ENCODE measurements at places on chromosomes 7 and 10. TPM values are rescaled to one million over a fixed set of nuclear protein-coding genes. Genes with fewer than 3 reads are reported as not detected.

PLXDC2 gene
- 40.4 TPM for polyA plus RNA-seq

DNA sequence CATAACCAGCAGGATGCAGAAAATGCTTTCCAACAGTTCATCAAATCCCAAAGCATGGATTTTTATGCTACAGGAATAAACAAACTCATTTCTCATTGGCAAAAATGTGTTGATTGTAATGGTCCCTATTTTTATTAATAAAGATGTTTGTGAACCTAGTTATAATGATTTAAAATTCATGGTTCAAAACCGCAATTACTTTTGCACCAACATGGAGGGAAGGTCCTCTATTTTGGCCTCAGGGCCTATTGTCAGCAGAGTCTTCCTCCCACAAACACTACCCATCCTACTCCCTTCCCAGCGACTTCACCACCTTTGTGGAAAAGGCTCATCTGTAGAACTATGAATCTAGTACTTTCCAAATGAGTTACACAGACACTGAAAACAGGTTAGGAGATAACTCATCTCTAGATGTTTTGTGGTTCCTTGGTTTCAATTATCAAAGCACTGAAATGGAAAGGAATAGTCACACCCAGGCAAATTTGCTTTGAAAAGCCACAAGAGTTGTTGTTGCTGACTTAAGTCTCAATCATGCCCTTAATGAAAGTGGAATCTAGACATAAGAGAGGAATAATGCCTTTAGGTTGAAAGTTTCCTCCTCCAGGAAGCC lies 59.4 kb upstream of the FRMD4A start:
- no peak for DNase-seq

AS3MT gene
- polyA plus RNA-seq: 2.2 TPM

DNA sequence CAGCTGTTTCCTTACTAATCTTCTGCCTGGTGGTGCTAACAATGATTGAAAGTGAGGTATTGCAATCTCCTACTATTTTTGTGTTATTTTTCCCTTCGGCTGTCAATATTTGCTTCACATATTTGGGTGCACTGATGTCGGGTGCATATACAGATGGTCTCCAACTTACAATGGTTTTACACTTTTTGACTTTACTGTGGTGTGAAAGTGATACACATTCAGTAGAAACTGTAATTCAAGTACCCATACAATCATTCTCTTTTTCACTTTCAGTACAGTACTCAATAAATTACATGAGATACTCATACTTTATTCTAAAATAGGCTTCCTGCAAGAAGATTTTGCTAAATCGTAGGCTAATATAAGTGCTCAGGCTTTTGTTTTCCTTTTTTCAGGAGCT lies 73.2 kb downstream of the RNF216 start:
- no peak for DNase-seq

MARCHF5 gene
- polyA plus RNA-seq: 62.2 TPM

DNA sequence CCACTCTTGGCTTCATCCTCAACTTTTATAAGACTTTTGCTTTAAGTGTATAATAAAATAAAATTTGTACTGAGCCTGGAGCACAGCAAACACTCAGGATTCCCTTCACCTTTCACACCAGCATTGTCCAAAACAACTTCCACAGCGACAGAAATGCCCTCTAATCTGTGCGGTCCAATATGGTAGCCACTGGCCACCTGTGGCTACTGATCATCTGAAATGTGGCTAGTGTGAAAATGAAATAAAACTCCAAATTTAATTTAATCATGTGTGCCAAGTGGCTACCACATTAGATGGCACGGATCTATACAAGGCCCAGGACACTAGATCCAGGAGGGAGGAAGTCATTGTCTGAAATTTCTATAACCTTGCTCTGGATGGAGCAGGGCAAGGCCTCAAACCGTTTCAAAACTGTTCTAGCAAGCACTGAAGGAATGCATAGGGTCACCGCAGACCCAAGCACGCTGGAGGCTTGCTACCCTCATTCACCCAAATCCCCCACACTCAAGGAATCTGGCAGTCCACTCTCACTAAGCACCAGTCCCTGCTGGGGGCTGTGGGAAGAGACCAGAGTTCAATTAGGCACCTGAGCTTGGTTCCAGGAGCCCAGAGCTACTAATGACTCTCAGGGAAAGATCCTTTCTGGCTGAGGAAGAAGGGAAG lies 6.3 kb upstream of the MYO1G start:
- no peak for DNase-seq

DNA sequence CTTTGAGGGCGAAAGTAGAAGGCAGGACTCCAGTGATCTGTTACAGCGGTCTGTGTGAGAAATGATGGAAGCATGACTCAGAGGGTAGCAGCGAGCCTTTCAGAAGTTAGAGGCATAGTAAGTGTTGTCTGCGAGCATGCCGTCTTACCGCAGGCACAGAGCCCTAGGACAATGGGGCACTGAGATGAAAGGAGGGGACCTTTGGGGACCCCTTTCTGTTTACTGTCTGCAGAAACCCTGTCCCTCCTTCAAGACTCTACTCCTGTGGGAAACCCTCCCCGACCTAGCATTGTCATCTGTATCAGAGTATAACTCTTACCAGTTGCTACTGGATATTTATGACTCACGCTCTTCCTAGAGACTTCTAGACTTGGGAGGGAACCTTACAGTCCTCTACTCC lies 87.2 kb upstream of the AGK start:
- no peak for DNase-seq

DNA sequence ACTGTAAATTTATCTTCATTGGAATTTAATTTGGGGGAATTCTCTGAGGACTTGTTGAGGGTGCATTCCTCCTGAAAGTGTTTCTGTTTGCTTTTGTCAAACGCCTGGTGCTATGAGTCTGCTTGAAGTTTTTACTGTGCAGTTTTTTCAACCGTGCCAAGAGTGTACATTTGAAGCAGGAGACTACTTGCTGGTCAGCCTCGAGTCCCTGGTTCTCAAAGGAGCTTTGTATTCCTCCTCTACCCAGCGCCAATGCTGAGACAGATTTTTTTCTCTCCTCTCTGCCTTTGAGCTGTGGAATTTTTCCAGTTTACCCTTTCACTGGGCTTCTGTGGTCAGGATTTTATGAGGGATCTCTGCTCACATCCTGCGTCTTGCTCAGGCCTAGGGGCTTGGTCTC lies 62.1 kb downstream of the NPY start:
- DNase-seq: no peak

GPR37 gene
- polyA plus RNA-seq: 4.7 TPM

CCDC6 gene
- 22.3 TPM for polyA plus RNA-seq

DNA sequence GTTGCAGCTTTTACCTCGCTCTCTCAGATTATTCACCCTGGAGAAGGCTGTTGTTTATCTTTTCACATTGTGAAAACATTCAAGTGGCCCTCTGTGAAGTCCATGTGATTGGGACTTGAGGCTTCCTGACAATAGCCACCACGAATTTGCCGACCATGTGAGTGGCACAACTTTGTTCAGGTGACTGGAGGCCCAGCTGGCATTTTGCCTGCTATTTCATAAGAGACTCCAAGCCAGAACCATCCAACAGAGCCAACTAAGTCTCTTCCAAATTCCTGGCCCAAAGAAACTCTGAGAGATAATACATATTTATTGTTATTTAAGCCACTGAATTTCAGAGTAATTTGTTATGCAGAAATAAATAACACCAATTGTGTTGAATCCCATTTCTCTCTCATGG lies 38.2 kb upstream of the CCSER2 start:
- no peak for DNase-seq

FAM241B gene
- polyA plus RNA-seq: 14.7 TPM

GRCh38 chr7:139844779-139845442 lies 15.8 kb downstream of the TBXAS1 start:
- peak; percentile 28 for DNase-seq

TCAF2 gene
- polyA plus RNA-seq: 1.7 TPM

GRCh38 chr10:22442468-22442867 lies 97.2 kb downstream of the SPAG6 start:
- DNase-seq: no peak

GRCh38 chr7:131897016-131897789 lies 340.8 kb upstream of the PODXL start:
- no peak for DNase-seq
